ENCODE measurements at places on chromosomes 12 and 14.

GRCh38 chr14:99887407-99887806 lies 94.2 kb downstream of the EML1 start:
- no peak for DNase-seq

DNA sequence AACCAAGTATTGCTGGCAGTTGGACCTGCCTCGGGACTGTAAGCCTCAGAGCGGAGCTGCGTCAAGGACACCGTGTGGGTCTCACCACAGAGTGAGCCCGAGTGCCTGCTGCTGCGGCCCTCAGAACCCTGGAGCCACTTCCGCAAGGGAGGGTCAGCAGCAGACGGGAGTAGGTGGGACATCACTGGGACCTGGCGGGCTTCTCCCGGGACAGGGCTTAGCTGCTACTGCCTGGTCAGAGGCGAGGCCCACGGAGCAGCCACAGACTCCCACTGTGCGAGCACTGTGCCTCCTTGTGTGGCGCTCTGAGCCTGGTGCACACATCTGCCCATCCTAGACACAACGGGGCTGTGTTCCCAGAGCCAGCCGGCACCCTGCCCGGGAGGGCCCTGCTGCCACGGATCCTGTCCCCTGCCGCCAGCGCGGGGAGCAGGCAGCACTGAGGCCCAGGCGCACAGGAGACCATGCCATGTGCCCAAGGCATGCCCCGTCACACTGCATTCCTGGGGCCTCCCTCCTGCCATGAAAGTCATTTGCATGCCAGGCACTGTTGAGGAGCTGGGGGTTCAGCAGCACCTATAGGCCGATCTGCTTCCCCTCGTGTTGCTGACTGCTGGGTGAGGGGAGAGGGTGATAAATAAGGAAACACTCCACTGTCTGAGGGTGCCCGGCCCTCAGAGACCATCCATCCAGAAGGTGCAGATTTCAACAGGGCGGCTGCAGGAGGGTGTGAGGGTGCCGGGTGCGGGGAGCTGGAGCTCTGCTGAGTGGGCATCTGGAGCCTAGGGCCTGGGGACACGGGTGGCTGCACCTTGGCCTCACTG lies 10.0 kb downstream of the HIP1R start:
- DNase-seq: no peak

- DNase-seq: no peak
These were observed 31.3 kb upstream of the DLK1 start for GRCh38 chr14:100695423-100695738.

DNA sequence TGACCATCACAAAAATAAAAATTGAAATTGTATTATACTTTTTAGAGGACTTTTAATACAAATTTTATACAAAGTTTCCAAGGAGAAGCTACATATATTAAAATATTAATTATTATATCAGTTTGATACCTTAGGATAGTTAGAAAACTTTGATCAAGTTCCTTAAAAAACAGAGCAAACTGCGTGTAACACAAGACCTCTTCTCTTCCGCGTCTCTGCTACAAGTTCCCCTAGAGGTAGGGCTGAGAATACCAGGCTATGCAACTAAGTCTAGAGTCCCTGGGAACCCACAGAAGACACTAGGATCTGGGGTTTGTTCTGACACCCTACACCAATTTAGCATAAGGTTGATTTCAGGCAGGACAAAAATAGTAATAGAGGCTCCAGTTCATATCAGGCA lies 319.0 kb downstream of the FOXG1 start:
- no peak for DNase-seq

- no peak for DNase-seq
These were observed 58.2 kb upstream of the FLRT2 start for GRCh38 chr14:85471744-85472143.

- DNase-seq: no peak
These were observed 7.8 kb downstream of the SH2B3 start for GRCh38 chr12:111413442-111414086.

- peak; percentile 62 for DNase-seq
These were observed 9.9 kb downstream of the GPHB5 start for GRCh38 chr14:63308723-63309317.

DNA sequence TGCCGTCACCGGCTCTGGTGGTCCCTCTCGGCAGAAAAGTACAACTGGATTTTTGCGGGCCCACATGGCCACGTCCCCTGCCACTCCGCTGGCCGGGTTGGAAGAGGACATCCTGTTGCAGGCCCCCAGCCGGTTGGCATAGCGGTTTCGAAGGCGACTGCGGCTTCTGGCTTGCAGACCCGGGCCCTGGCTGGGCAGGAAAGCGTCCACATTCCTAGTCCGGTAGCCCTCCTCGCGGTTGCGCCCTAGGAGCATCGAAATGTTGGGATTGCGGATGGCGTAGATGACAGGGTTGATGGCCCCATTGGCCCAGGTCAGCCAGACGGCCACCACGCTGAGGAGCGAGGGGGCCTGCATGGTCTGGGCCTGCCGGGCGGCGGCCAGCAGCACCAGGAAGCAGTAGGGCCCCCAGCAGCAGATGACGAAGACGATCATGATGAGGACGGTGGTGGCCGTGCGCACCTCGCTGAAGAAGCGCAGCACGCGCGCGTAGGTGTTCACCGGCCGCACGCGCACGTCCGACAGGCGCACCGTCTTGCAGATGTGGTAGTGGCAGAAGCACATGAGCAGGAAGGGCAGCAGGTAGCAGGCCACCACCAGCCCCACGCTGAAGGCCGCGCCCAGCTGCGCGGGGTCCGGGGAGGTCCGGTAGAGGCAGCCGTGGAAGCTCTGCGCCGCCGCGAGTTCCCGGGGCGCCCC lies 1.2 kb downstream of the GPR135 start:
- peak; percentile 24 for DNase-seq

DNA sequence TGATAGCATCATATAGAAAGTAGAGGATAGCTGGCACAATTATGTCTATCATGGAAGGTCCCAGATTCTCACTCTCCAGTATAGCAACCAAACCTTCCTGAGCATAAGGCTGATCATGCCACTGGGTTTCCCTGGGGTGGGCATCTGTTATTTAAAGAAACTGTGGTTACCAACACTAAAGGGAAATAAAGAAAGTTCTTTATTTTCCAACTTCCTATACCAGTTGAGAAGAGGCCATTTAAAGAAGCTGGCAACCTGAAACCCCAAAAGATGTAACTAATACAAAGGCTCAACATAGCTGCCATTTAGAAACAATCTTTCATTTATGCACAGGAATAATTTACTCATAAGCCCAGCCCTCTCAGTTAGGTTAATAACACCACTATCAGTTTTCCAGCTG lies 3.1 kb downstream of the BCAT1 start:
- DNase-seq: no peak

GRCh38 chr14:75443203-75443969 lies 15.6 kb downstream of the JDP2 start:
- DNase-seq: no peak

DNA sequence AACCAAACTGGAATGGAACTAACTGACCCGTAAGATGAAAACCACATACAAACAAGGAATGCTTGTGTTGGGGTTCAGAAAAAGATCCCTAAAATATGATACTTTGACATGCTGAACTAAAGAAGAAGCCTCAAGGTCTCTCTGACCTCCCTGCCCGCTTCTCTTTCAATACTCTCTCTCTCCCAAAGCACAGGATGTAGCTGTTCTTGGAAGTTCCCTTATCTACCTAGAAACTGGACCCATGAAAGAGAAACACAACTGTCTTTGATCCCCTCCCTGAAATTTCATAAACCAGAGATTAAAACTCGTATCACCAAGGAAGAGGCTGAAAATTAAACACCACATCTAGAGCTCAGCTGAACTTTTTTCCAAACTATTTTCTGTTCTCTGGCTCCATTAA lies 76.7 kb upstream of the FERMT2 start:
- no peak for DNase-seq

DNA sequence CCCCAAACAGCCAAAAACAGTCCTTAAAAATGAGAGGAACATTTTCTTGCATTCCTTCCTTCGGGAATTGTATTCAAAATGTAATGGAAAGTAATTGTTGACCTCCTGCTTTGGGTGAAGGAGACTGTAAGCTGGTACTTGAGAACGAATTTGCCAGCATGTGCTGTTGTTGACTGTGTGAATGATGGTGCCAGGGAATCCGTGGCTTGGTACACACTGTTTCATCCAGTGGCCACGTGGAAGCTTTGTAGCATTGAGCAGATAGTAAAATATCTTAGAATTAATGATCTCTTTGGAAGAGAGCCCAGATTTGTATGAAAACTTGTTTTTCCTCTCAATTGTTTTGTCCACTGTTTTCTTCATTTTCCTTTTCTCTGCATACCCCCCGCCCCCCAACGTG lies 1.7 kb downstream of the ASCL4 start:
- DNase-seq: no peak

GRCh38 chr12:30701056-30701455 lies 5.4 kb upstream of the IPO8 start:
- DNase-seq: no peak

GRCh38 chr12:6703631-6704030 lies 3.0 kb upstream of the PIANP start:
- DNase-seq: peak; percentile 54

- no peak for DNase-seq
These were observed 8.7 kb downstream of the CLEC7A start for GRCh38 chr12:10121278-10121677.

GRCh38 chr12:28974166-28974565 lies 174.9 kb upstream of the FAR2 start:
- DNase-seq: no peak

Measured in WTC11 (cell line).